NCI-H460 (cell line): ENCODE measurements at places on chromosomes 13 and 19. TPM values are rescaled to one million over a fixed set of nuclear protein-coding genes. Genes with fewer than 3 reads are reported as not detected.

Gene GZMM
- not detected in 2 replicates for total RNA-seq

Gene CFD
- total RNA-seq: 9.2 and 14.1 TPM in 2 replicates

Gene TLE6
- total RNA-seq: 3.9 and 4.7 TPM in 2 replicates

Gene FLT1
- not detected in 2 replicates for total RNA-seq

Gene KLK10
- total RNA-seq: 0.17 TPM in 1 of 2 replicates, not detected in the other

Gene CYP4F8
- not detected in 2 replicates for total RNA-seq

- no peak for DNase-seq
Measured at GRCh38 chr19:408902-409515, at the start of gene C2CD4C. TSS of gene C2CD4C (minus strand) at chr19:409147. CDS start at chr19:408361, 786 bp downstream.

DNA sequence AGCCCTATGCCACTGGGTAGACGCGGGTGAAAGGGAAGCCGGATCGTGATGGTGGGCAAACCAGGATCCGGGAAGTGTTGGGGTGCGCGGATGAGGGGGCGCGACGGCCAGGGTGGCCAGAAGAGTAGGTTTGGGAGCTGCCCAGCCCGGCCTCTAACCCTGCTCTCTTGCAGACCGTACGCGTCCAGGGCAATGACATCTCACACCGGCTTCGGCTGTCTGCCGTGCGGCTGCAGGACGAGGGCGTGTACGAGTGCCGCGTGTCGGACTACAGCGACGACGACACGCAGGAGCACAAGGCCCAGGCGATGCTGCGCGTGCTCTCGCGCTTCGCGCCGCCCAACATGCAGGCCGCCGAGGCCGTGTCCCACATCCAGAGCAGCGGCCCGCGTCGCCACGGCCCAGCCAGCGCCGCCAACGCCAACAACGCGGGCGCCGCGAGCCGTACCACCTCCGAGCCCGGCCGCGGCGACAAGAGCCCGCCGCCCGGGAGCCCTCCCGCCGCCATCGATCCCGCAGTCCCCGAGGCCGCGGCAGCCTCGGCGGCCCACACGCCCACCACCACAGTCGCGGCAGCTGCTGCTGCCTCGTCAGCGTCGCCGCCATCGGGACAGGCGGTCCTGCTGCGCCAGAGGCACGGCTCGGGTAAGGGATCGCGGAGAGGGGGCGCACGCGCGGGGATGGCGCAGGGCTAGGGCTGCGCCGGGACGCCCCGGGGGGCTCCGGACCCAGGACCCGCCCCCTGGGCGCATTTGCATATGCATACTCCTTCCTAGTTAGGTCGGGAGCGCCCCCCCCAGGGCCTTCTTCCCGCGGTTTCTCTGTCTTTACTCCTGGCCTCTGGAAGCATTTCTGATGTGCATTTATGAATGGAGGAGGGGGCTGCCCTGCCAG is 4.1 kb downstream of the VSTM2B start:
- DNase-seq: no peak

DNA sequence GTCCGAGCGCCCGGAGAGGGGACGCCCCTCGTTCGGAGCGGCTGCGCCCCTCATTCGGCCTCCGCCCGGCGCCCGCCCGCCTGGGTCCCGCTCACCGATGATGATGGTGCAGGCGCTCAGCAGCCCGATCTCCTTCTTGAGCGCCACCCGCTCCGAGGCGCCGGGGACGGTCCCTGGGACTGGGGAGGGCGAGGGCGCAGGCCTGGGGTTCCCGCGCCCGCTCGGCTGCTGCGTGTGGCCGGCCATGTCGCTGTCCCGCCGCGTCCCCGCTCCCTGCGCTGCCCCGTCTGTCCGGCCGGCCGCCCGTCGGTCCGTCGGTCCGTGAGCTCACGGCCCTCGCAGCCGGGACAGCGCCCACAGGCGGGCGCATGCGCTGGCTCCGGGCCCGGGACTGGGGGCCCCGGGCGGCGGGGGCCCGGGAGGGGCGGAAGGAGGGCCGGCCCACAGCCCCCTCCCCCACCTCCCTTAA is at the start of gene SLC7A10:
Gene SLC7A10, minus strand, starts transcription at position 393 of the 469 bp plus-strand sequence. Its CDS starts 147 bp downstream, at position 246.
- no peak for DNase-seq

DNA sequence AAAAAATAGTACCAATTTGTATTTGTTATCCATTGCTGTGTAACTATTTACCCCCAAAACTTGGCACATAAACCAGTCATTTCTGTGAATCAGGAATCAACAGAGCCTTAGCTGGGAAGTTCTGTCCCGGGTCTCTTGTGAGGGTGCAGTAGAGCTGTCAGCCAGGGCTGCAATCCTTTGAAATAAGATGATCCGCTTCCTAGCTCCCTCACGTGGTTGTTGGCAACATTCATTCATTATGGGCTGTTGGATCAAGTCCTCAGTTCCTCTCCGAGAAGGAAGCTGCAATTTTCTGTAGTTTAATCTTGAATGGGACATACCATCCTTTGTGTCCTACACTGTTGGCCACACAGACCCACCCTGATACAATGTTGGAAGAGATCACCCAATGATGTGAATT is 277.2 kb downstream of the SUCLA2 start:
- no peak for DNase-seq

- DNase-seq: peak; percentile 54
Measured at GRCh38 chr13:90485436-90485835, 862.1 kb upstream of the MIR17HG start.

- DNase-seq: no peak
Measured at GRCh38 chr13:71864094-71864985, 2.7 kb downstream of the DACH1 start.

DNA sequence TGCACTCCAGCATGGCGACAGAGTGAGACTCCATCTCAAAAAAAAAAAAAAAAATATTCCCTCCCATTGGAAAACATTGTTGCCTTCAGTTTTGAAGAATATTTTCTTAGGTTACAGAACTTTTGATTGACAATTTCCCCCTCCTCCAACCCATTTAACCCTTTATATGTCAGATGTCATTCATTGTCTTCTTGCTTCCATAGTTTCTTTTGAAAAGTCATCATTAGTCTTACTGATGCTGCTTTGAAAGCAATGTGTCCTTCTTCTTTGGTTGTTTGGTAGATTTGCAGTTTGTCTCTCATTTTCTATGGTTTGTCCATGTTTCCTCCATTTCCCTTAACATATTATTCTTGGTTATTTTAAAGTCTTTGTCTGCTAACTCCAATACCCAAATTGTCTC is 25.4 kb downstream of the ZNF558 start:
- no peak for DNase-seq

DNA sequence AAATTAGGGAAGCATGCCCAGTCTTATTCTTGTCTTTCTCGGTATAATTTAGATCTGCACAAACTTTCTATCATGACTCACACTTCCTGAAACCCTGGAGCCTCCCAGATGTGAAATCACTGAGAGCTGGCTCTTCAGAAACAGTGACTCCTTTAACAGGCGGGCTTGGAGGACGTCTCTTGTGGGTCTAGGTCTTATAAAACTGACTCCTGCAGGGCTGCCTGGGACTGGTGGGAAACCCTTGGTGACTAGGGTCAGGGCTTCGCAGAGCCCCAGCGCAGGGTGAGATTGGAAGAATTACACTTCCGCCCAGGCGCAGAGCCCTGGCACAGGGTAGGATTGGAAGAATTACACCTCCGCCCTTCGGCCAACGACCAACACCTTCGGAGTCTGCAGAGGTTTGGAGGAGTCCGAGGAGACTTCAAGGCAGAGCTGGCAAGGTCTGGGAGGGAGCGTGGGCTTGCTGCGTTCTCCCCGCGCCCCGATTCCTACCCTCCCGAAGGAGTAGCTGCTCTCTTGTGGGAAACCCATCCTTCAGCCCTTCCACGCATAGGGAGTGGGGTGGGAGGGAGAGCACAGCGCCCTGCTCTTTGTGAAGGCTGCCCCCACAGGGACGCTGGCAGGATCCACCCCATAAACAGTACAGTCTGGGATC is 43.4 kb upstream of the MAP3K10 start:
- DNase-seq: peak; percentile 28

GRCh38 chr13:43631106-43631505 is 155.7 kb downstream of the ENOX1 start:
- no peak for DNase-seq

GRCh38 chr19:51976852-51977251 is 9.8 kb downstream of the ZNF350 start:
- no peak for DNase-seq

- no peak for DNase-seq
Measured at GRCh38 chr19:40466985-40467734, at the start of gene SPTBN4. TSS of gene SPTBN4 (plus strand) at chr19:40467001. CDS start at chr19:40472622, 5,621 bp downstream.

DNA sequence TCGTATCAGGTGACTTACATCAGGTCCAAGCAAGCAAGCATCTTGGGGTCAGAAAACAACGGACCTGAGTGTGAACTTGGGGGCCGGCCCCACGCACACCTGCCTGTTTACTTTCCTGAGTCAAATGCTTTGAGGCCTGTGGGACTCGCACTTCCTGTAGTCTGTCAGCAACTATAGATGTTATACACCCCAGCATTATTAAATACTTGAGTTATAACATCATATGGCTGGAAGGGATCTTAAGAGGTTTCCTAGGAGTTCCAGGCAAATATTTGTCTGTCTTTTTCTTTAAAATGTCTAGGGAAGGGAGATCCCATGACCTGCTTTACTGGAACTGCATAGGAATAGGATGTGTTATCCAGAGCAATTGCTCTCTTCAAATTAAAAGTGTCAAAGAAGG is 280.6 kb downstream of the SHISA2 start:
- no peak for DNase-seq

DNA sequence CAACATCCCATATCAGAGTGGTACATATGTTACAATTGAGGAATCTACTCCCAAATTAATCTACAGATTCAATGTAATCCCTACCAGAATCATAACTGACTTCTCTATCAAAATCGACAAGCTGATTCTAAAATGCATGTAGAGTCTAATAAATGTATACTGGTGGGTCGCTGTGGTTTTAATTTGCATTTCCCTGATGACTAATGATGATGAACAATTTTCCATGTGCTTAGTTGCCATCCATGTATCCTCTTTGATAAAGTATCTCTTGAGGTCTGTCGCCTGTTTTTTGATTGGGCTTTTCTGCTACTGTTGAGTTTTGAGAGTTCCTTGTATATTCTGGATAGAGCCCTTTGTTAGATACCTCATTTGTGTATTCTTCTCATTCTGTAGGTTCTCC is 43.8 kb downstream of the KLF12 start:
- no peak for DNase-seq

GRCh38 chr19:4232614-4233281 is 3.4 kb downstream of the EBI3 start:
- no peak for DNase-seq

GRCh38 chr19:35142606-35143230 is 337 bp upstream of the FXYD7 start:
- DNase-seq: no peak

DNA sequence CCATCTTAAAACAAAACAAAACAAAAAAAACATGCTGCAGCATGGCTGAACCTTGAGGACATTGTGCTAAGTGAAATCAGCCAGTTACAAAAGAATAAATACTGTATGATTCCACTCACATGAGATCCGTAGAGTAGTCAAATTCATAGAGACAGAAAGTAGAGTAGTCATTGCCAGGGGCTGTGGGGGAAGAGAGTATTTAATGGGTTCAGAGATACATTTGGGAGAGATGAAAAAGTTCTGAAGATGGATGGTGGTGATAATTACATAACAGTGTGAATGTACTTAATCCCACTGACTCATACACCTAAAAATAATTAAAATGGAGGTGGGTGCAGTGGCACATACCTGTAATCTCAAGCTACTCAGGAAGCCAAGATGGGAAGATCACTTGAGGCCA is 72.0 kb upstream of the C1QTNF9 start:
- DNase-seq: no peak

- DNase-seq: no peak
Measured at GRCh38 chr13:26370553-26370952, 116.6 kb downstream of the CDK8 start.

- DNase-seq: no peak
Measured at GRCh38 chr19:45063851-45064801, 12.2 kb downstream of the ZNF296 start.

- peak; percentile 72 for DNase-seq
Measured at GRCh38 chr19:1279782-1280341, 4.5 kb downstream of the FAM174C start.

GRCh38 chr13:22837980-22838647 is 342.7 kb upstream of the SGCG start:
- DNase-seq: no peak

DNA sequence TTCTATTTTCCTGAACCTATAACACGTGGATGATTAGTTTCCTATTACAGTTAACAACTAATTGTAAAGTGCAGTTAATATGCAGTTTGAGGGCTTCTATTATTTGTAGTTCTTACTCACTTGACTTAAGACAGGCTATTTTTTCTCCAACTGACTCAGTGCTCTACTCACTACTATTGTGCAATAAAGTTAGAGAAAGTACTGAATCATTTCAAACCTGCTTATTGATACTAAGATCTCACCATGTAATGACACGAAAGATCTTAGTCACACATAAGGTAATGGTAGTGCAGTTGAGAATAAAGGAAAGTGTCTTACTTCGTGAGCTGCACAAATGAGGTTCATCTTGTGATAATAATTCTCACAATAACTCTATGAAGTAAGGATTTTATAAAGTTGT is 22.8 kb upstream of the ITM2B start:
- DNase-seq: peak; percentile 46

DNA sequence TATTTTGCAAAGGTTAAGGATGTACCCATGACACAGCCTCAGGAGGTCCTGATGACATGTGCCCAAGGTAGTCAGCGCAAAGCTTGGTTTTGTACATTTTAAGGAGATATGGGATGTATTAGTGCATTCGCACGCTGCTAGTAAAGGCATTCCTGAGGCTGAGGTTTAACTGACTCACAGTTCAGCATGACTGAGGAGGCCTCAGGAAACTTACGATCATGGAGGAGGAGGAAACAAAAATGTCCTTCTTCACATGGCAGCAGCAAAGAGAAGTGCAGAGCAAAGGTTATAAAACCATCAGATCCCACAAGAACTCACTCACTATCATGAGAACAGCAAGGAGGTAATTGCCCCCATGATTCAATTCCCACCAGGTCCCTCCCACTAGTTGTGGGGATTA is 1017.4 kb downstream of the EFNB2 start:
- DNase-seq: no peak

DNA sequence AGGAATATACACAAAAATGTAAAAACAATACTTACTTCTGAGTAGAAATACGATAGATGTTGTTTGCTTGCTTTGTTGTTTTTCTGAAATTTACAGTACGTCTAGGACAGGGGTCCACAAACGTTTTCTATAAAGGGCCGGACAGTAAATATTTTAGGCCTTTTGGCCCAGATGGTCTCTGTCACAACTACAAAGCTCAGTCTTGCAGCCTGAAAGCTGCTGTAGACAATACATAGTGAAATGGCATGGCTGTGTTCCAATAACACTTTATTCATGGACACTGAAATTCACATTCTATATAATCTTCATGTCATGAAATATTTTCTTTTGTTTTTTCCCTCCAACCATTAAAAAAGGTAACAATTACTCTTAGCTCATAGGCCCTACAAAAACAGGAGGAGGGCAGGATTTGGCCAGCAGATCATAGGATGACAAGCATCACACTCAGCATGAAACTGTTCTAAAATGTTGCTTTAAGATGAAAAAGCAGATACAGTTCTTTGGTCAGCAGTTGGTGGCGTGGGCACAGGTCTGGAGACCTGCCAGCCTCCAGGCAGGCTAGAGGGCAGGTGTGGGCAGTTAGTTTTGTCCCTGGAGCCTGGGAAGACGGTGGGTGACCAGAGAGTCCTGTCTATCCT is at the start of gene EDDM13:
Gene EDDM13, plus strand, starts transcription at position 588 of the 638 bp plus-strand sequence. CDS start 87 bp downstream, outside the sequence.
- no peak for DNase-seq

- DNase-seq: no peak
Measured at GRCh38 chr13:37118016-37118415, 12.6 kb upstream of the CSNK1A1L start.
